ENCODE measurements at places on chromosomes 12 and 14. TPM values are rescaled to one million over a fixed set of nuclear protein-coding genes. Genes with fewer than 3 reads are reported as not detected.

Gene TAS2R50
- 3.1 TPM for total RNA-seq

Gene TIMELESS
- 33.4 TPM for total RNA-seq

Gene LETMD1
- 18.0 TPM for total RNA-seq

Gene NAA25
- 26.6 TPM for total RNA-seq

Gene SYCP3
- 0.85 TPM for total RNA-seq

Gene KRT79
- not detected for total RNA-seq

Gene MYRFL
- under 0.01 TPM for total RNA-seq

Gene ERP27
- total RNA-seq = 0.19 TPM
